Bone marrow (tissue), 2 donors: ENCODE measurements at places on chromosomes 2 and 18.

- DNase-seq = no peak
These were observed 13.6 kb downstream of the AQP12A start for GRCh38 chr2:240705204-240705791.

DNA sequence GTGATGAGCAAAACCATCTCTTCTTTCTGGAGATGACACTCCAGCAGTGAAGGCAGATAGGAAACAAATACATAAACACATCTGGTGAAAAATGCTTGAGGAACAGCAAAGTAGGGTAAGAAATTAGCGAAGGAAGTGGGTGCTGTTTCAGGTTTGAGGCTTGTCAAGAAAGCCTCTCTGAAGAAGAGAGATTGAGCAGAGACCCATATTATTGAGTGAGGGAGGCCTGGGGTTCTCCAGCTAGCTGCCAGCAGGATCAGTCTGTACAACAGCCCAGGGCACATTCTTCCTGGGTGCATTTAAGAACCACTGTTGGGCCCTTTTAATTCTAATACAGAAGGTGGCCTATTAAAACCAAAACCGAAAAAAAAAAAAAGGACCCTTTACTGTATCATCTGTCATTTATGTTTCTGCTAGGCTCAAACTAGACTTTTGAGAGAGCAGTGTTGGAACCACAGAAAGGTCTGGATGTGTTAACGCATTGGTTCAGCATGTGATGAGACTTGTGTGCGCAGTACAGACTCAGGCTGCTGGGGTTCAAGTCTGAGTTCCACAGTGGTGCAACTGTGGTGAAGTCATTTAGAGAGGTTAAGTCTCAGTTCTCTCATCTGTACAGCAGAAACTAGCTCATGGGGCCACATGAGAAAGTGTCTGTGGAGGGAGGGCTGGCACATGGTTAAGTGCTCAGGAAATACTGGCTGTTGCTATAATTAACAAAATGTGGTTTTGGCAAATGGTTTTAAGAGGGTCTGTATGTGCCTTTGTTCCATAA lies 28.9 kb downstream of the MGAT5 start:
- no peak for DNase-seq

DNA sequence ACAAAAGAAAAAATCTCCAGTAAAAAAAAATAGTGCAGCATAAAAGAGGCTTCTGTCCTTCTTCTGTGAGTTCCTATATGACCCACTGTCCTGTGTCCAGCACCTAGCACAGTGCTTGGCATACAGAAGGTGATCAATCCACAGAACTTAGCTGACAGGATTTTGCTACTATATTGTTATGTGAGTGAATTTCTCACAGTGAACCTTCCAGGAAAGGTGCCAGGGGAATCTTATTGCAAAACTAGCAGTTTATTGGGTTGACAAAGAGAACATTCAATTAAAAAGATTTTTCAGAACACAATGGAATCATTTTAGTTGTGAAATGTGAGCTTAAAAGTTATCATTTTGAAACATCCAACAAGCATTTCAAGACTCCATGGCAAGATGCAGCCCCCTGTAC lies 12.4 kb upstream of the TRIB2 start:
- no peak for DNase-seq

GRCh38 chr2:82657106-82657505 lies 1802.0 kb downstream of the SUCLG1 start:
- no peak for DNase-seq

GRCh38 chr2:27795868-27796277 lies 24.4 kb downstream of the MRPL33 start:
- DNase-seq = no peak

- no peak for DNase-seq
These were observed 87.9 kb upstream of the FHL2 start for GRCh38 chr2:105486762-105487141.

- DNase-seq = no peak
These were observed 431.6 kb downstream of the MEIS1 start for GRCh38 chr2:66866331-66867062.

DNA sequence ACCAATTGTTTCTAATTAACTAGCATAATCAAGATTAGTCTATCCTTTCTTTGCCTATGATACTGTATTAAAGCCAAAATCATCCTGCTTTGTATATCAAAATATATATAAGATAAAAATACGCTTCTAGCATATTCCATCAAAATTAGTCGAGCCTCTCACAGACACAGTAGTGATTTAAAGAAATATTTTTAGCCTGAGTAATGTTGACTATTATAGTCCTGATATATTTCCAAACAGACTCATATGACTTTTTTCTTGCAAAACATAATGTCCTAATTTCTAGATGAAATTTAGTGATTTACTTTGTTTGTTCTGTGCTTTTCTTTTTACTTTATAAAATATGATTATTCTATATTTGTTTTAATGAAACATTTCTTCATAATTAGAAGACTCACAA lies 30.9 kb downstream of the FAP start:
- DNase-seq = no peak

DNA sequence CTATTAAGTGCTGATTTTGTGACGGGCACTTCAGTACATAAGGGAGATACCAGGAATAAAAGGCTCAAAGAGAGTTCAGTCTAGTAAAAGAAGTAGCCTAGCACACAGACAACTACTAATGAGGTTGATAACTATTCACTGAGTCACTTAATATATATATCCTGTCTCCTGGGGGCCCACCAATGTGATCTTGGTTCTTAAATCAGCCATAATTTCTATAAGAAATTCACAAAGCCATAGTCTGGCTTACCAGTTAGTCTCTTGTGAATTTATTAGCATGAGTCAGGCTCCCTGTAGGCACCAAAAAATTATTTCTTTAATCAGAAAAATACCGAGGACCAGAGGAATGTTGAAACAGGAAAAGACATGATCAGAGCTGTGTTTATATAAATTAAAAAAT lies 10.4 kb downstream of the KCNE4 start:
- no peak for DNase-seq

DNA sequence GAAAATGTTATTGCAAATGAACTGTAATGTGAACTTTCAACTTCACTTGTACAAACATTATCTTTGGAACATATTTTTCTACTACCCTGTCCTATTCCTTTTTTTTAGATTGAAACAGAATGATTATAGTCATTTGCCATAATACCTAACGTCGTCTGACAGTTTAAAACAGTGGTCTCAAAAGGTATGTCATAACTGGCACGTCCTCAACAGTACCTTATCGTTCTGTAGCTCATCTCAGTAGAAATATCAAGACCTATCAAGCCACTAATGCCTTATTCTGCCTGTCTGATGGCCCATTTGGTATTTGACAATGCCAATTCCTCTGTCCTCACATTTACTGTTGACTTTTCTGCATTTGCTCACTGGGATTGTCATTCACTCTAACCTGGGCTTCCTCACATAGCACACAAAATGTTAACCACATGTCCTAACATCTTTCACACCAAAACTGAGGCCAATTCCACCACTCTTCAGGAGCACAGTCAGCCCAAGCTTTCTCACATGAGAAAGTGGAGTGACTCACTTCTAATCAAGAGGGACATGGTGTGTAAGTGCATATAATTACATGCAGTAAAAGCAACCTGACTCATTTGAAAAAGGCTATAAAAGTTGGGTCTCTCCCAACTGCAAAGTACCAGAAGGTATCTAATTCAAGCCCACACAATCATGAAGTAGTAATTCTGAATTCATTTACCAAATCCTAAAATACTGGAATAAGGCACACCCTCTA lies 34.8 kb downstream of the DNER start:
- no peak for DNase-seq

- no peak for DNase-seq
These were observed 636.5 kb downstream of the XIRP2 start for GRCh38 chr2:167524786-167525185.

DNA sequence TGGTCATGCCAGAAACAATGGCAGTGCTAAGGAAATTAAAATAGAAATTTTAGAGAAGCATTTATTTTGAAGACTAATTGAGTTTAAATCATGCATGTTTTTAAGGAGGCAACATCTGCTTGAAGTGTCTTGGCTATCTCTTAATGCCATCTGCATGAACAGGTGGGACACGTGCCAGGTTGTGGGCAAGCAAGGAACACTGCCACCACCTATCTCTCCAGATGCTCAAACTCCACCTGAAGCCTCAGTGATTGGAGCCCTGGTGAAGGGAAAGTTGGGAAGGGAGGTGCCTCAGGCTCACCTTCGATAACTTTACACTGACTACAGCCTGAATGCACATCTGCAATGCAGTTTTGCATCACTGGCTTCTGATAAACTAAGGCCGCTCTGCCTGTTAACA lies 91.5 kb downstream of the TPGS2 start:
- no peak for DNase-seq

GRCh38 chr18:31646332-31647126 lies 37.9 kb downstream of the B4GALT6 start:
- DNase-seq = no peak

- no peak for DNase-seq
These were observed 35.8 kb downstream of the HS1BP3 start for GRCh38 chr2:20615068-20615465.

DNA sequence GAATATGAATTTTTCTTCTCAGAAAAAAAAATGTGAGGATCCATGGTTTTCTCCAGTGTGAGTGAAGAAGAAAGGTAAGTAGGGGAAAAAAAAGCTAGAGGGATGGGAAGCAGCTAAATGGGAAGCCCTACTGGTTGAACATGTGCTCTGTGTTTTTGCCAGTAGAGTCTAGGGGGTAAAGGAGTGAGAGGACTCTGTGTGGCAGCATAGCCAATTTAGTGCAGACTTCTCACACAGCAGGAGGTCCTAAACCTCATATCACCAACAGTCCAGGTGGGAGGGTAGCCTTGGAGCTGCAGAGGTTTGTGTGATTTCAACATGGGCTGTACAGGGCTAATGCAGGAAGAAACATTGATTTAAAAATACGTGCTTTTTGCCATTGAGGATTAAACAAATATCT lies 334.5 kb upstream of the SPHKAP start:
- no peak for DNase-seq

DNA sequence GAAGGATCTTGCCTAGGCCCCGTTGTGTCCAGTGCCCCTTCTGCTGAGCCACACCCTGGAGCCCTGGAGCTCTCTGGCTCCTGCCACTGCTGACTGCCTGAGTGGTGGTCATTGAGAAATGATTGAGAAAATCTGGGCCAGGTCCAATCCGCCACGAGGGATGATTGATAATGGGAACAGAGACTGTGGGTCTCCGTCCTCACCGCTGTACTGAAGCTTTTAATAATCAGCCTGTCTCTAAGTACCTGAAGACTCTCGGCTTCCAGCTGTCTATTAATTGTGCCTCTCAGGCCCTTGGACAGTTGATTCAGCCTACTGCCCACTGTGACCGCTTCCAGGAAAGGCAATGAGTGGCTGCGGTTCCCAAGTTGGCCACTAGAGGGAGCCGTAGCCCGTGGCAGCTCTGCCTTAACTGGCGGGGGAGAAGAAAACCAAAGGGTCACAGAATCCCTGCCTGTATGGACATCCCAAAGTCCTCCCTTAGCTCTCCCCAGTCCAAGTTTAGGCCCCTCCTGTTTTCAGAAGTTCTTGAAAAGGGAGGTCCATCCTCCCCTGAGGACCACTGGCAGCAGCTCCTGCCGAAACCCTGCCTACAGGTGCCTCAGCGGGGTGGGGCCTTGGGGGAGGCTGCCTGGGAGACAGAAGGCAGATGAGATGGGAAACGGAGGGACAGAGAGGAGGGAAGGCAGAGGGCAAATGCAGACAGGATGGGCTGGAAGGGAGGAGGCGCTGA lies 213.6 kb downstream of the TNS1 start:
- DNase-seq = peak; percentile 49
